ENCODE measurements at places on chromosomes 3 and 15. TPM values are rescaled to one million over a fixed set of nuclear protein-coding genes. Genes with fewer than 3 reads are reported as not detected.

IFT80 gene
- 31.7 TPM for total RNA-seq

CCRL2 gene
- total RNA-seq: not detected

EIF4G1 gene
- total RNA-seq: 328 TPM

TMEM266 gene
- not detected for total RNA-seq

DUOXA2 gene
- not detected for total RNA-seq

ACAN gene
- not detected for total RNA-seq

LMOD3 gene
- total RNA-seq: not detected

OCA2 gene
- total RNA-seq: 305 TPM

CKMT1B gene
- not detected for total RNA-seq

PPCDC gene
- total RNA-seq: 19.6 TPM

TGM5 gene
- total RNA-seq: not detected

GOLGA6L7 gene
- total RNA-seq: not detected

ACTC1 gene
- total RNA-seq: not detected

DAPK2 gene
- total RNA-seq: 1.8 TPM

KNL1 gene
- total RNA-seq: 14.5 TPM

DLL4 gene
- under 0.01 TPM for total RNA-seq

POPDC2 gene
- 0.31 TPM for total RNA-seq

DNAJB11 gene
- 42.7 TPM for total RNA-seq

KIF7 gene
- total RNA-seq: 4.2 TPM

CCDC50 gene
- 133 TPM for total RNA-seq

MGLL gene
- 5.8 TPM for total RNA-seq

DPPA4 gene
- not detected for total RNA-seq

IL5RA gene
- under 0.01 TPM for total RNA-seq

LRRN1 gene
- not detected for total RNA-seq

GOLGA6L9 gene
- total RNA-seq: 0.69 TPM

ZBTB47 gene
- total RNA-seq: 14.1 TPM

CELF6 gene
- 0.33 TPM for total RNA-seq

TRPC1 gene
- total RNA-seq: 10.3 TPM

MAP6D1 gene
- total RNA-seq: 5.9 TPM

CEP19 gene
- 4.7 TPM for total RNA-seq

KY gene
- total RNA-seq: 0.15 TPM

EBLN2 gene
- 8.7 TPM for total RNA-seq

IQCF5 gene
- total RNA-seq: not detected

TMEM40 gene
- not detected for total RNA-seq

SPINK8 gene
- total RNA-seq: not detected

NXPE3 gene
- total RNA-seq: 13.0 TPM

ANKRD63 gene
- not detected for total RNA-seq

TMCO5A gene
- total RNA-seq: not detected

CLDN16 gene
- total RNA-seq: not detected

RBP2 gene
- total RNA-seq: not detected

SLC24A5 gene
- 668 TPM for total RNA-seq

HRH1 gene
- under 0.01 TPM for total RNA-seq

APBA2 gene
- total RNA-seq: 43.6 TPM

SRGAP3 gene
- total RNA-seq: 10.2 TPM

NMB gene
- 4.4 TPM for total RNA-seq

PPP1R14D gene
- not detected for total RNA-seq

All from melanocyte of skin (primary cell).